ENCODE measurements at places on chromosomes 6 and 20. TPM values are rescaled to one million over a fixed set of nuclear protein-coding genes. Genes with fewer than 3 reads are reported as not detected.

APMAP gene
- total RNA-seq = 62.4 TPM

TCF21 gene
- not detected for total RNA-seq

PPP1R16B gene
- under 0.01 TPM for total RNA-seq

HLA-DPB1 gene
- 57.7 TPM for total RNA-seq

LTB gene
- not detected for total RNA-seq

EPHA7 gene
- under 0.01 TPM for total RNA-seq

EMILIN3 gene
- total RNA-seq = not detected

PRR18 gene
- not detected for total RNA-seq

ELOVL2 gene
- not detected for total RNA-seq

STX11 gene
- 0.79 TPM for total RNA-seq

TUBB2B gene
- 0.39 TPM for total RNA-seq

FOXC1 gene
- total RNA-seq = 10.2 TPM

B3GALT4 gene
- 29.3 TPM for total RNA-seq

BANF2 gene
- total RNA-seq = not detected

LY6G5B gene
- 5.9 TPM for total RNA-seq

BTN1A1 gene
- not detected for total RNA-seq

SMLR1 gene
- not detected for total RNA-seq

SCRT2 gene
- total RNA-seq = not detected

DDX27 gene
- total RNA-seq = 44.0 TPM

MEP1A gene
- total RNA-seq = not detected

PGC gene
- total RNA-seq = not detected

SIM1 gene
- 8.6 TPM for total RNA-seq

Measured in placental epithelial cell (primary cell).